Activated CD4-positive, alpha-beta T cell treated with anti-CD3 and anti-CD28 coated beads, Interleukin-2, amount 50 U/mL, for 1 hour (primary cell): ENCODE measurements at places on chromosomes 4 and X.

- no peak for DNase-seq
Measured at GRCh38 chrX:32448945-32449344, 762.4 kb downstream of the DMD start.

GRCh38 chrX:74505437-74505836 lies 84.1 kb downstream of the SLC16A2 start:
- no peak for DNase-seq

DNA sequence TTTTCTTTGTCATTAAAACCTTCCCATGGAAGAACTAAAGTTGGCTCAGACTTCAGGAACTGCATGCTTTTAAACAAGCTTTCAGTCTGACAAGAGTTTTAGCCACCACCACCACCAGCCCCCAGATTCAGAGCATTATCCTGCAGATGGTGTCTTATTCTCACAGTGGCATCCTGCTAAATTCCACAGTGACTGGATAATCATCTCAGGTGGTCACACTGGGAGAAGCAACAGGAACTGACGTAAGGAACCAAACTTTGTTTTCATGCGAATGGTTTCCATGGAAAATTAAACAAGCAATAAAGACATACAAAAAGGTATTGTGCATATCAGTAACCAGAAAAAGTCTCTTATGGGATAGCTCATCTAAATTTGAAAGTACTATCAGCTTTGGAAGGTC lies 370.7 kb downstream of the FBXW7 start:
- DNase-seq: no peak

GRCh38 chrX:153966841-153967535 lies 4.6 kb downstream of the HCFC1 start:
- DNase-seq: no peak

- no peak for DNase-seq
Measured at GRCh38 chrX:433771-434170, 47.1 kb upstream of the PPP2R3B start.

- no peak for DNase-seq
Measured at GRCh38 chr4:37043342-37043741, 201.2 kb upstream of the NWD2 start.

DNA sequence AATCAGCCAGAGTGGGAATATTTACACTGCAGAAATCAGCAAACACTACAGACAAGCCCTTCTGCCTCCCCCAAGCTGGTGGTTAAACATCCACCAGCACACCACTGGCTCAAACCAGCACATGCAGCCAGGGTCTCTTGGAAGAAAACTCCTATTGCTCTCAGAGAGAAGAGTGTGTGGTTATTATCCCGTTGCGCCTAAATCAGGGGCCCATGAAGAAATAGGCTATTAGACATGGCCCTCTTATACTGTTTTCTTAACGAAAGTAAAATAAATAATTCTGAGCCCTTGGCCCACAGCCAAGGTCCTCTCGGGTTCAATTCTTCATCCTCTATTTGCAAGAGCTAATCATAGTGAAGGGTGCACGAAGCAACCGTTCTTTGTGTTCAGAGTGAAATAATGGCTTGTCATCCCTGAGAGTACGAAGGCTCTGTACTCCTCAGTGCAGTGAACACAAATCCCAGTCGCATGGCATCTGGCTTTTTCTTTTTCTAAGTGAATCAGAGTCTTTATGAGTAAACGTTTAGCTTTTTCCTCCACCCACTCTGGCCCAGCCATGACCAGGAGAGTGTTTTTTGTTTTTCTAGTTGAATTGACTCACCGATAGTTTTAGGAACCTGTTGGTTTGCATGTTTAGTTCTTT lies 33.4 kb upstream of the RBM47 start:
- no peak for DNase-seq

- no peak for DNase-seq
Measured at GRCh38 chrX:72475338-72475737, 97.3 kb downstream of the HDAC8 start.

GRCh38 chr4:162149644-162150043 lies 14.2 kb downstream of the FSTL5 start:
- DNase-seq: no peak

DNA sequence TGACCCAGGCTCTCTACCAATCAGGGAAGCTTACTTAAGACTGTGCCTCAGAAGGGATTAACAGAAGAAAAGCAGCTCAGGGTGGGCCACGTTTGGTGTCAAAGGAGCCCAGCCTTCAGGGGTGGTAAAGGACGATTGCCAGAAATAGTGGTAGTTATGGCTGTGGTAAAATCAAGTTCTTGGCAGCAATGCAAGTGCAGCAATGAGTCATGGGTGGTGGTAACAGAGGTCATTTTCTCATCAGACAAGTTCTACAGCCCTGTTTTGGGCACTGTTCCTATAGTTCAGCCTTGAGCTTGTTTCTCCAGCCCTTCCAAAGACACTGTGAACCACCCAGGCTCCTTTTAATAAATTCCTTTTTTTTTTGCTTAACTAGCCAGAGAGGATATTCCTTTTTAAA lies 120.3 kb downstream of the EFHC2 start:
- no peak for DNase-seq

GRCh38 chrX:14095702-14096101 lies 66.0 kb upstream of the GEMIN8 start:
- peak; percentile 25 for DNase-seq

- DNase-seq: no peak
Measured at GRCh38 chr4:150782921-150783320, 201.0 kb downstream of the MAB21L2 start.

GRCh38 chrX:48978226-48978625 lies 6.6 kb upstream of the KCND1 start:
- no peak for DNase-seq

DNA sequence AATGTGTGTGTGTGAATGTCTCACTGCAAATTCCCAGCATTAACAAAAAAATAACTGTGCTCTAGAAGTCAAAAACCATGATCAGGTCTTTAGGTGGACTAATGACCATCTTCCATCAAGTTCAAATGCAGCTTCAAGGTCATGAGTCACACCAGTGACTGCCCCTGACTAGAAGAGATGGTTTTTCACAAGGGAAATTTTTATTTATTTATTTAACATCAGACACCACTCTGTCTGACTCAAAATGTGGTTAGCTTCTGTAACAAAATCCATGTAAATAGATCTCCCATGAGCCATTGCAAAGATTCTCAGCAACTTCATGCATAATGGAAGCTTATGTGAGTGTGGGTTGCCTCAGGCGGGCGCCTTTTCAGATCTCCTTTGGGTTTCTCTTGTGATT lies 219.2 kb downstream of the KIT start:
- DNase-seq: no peak

- DNase-seq: no peak
Measured at GRCh38 chr4:149638073-149638472, 177.6 kb downstream of the IQCM start.

GRCh38 chr4:66372706-66373105 lies 702.4 kb upstream of the EPHA5 start:
- DNase-seq: no peak

GRCh38 chr4:119833611-119834010 lies 205.0 kb upstream of the PDE5A start:
- DNase-seq: no peak

DNA sequence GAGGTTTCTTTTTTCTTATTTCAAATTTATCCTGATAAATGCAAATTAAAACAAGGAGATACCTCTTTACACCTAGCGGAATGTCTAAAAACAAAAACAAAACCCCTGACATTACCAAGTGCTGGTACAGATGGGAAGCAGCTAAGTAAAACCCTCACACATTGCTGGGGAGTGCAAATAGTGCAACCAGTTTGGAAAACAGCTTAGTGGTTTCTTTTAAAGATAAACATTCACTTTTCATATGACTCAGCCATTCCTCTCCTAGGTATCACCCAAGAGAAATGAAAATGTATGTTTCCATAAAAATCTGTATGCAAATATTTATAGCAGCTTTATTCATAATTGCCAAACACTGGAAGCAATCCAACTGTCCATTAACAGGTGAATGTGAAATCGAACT lies 84.1 kb upstream of the HELT start:
- DNase-seq: no peak

GRCh38 chr4:69484011-69484410 lies 11.7 kb downstream of the UGT2B4 start:
- DNase-seq: no peak

- DNase-seq: peak; percentile 32
Measured at GRCh38 chrX:153708415-153708814, 15.8 kb downstream of the BCAP31 start.

GRCh38 chr4:55903577-55903976 lies 45.2 kb upstream of the CEP135 start:
- DNase-seq: no peak

DNA sequence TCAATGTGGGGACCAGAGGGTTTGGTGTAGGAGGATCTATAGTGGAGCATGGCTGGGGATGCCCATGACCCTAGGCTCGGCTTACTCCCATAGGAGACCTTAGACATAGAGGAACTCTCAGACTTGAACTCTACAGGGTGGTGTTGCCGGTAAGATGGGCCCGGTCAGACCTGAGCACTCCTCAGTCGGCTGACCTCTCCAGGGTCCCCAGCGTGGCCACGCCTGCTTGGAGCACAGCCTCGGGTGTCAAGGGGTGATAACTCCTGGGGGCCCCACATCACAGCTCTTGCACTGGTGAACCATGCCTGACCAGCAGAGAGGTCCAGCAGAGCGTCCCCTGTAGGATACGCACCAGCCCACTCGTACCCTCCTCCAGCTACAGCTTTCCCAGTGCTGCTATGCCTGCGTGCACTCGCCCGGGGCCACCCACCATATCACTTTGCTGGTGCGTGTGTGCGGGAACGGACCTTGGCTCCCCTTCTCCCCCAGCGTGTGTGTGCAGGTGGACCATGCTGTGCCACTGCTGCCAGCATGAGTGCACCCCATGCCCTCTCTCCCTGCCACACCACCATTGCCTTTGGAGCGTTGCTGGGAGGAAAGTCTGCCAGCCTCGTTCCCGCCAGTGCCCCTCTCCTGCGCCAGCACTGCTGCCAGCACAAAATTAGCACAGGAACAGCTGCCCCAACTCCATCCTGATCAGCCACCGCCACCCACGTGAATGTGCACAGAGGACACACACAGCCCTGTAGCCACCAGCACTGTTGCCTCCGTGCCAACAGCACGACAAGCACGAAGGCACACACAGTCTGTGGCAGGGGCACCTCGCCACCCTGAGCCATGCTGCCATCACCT lies 806.6 kb downstream of the GLUD2 start:
- no peak for DNase-seq

- no peak for DNase-seq
Measured at GRCh38 chrX:129701624-129702069, 37.1 kb upstream of the XPNPEP2 start.

DNA sequence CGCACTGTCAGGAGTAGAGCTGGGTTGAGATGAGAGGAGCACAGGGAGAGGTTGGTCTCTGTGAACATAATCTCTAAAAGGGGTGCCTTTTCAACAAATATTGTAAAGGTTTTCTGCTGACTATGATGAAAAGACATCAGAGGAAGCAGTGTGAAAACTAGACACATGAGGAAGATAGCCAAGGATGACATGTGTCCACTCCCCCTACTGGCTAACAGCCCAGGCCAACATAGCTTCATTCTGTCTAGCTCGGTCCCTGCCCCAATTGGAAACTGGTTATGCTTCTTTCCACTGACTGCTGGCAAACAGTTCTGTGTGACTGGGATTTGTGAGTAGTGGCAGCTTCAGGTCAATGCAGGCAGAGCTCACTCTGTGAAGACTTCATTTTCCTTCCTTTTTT lies 115.4 kb upstream of the ESX1 start:
- DNase-seq: no peak
